MG63 (cell line): ENCODE measurements at places on chromosomes 6 and 20. TPM values are rescaled to one million over a fixed set of nuclear protein-coding genes. Genes with fewer than 3 reads are reported as not detected.

DNA sequence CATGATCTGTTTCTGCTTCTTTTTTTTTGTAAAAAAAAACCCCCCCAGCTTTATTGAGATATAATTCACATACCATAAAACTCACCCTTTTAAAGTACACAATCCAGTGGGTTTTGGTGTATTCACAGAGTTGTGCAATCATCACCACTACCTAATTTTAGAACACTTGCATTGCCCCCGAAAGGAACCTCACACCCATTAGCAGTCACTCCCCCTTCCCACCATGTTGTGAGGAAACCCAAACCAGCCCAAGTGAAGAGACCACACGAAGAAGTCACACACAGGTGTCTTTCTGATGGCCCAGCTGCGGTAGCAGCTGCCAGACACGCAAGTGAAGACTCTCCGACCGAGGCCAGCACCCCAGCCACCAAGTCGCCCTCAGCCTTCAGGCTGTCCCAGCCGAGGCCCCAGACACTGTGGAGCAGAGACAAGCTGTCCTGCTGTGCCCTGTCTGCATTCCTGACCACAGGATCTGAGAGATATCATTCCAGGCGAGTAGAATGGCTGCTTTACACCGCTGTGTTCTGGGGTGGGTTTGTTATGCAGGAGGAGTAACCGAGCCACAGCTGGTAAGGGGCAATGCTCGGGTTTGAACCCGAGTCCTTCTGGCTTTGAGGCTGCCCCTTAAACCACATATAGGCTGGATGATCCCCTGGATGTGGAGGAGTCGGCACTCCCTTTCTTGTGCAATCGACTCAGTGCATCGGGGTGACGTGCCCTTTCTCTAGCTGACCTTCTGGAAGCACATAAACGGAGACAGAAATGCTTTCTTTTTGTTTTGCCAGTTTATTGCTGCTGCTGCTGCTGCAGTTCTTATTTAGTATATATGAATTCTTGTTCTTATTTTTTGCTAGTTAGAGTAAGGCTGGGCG lies 59.1 kb upstream of the PTPN1 start:
- DNase-seq, result no peak

GRCh38 chr20:48827855-48828733 lies at the start of gene PREX1:
TSS of gene PREX1 (minus strand) at chr20:48827999. CDS start at chr20:48827860, 139 bp downstream.
- DNase-seq, result peak; percentile 85

GRCh38 chr6:81762132-81762531 lies 9.7 kb upstream of the TENT5A start:
- no peak for DNase-seq

DNA sequence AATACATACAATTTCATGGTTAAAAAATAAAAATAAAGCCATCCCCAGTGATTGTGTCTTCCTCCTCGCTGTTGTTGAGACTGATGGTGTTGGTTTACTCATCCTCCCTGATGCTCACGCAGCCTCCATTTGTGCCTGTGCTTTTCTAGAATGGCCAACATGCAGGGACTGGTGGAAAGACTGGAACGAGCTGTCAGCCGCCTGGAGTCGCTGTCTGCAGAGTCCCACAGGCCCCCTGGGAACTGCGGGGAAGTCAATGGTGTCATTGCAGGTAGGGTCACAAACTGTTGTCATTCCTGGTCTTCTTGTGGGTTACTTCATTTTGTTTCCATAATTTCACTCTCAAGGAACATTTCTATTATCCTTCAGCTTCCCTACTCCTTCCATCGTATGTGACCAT lies 28.0 kb downstream of the CAP2 start:
- DNase-seq, result no peak

DNA sequence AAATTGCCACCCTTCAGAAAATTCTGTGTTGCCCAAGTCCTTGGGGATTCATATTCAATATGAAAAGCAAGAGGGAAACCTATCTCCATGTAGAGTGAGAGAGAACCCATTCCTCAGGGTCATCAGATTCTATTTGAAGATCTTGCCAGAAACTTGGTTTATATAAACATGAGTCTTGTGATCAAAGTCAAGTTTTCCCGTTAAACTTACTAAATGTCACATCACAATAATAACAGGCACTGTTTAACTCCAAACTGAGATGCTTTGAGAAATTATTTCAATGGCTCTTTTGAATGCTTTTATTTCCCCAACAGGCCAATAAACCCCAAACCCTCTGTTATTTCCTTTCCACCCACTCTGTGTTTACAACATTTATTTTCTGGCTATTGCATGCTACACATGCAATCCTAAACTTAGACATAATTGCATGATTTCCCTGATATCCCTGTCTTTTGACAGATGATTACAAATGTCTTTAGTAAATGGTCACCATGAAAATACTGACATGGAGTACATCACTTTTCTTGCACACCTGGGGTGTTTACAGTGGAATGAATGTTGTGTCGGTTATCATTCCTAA lies 31.1 kb upstream of the SSTR4 start:
- no peak for DNase-seq

- no peak for DNase-seq
Measured at GRCh38 chr20:16175322-16175961, 397.8 kb downstream of the KIF16B start.

DNA sequence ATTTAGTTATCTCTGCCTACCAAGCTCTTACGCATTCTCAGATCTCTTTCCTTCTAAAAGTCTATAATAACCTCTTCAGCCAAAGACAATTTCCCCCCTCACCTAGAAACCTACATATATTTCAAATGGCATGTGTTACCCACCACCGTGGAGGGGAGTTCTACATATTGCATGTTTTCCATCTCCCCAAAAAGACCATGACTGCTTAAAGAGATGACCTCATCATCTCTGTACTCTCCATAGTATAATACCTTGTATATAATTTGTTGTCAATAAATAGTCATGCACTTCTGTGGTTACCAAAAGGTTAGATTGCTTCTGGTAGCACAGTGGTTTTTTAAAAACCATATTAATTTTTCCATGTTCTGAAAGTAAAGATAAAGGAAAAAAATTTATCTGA lies 148.4 kb downstream of the TBX18 start:
- DNase-seq, result no peak

DNA sequence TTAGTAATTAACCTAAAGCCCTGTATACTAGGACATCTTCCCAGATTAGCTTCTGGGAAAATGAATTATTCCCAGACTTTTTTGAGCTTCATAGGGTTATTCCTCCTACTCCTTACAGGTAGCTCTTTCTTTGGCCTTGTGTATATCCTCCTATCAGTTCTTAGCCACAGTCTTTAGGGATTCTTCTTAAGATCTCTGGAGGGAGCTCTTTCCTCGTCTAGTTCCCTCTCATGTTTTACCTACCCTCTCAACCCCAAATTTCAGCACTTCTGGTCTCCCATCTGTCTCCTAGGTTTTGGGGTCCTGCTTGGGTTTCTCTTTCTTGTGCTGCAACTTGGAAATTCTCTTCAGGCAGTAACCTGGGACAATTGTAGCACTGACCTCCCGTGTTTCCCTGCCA lies 46.4 kb upstream of the SLC35B3 start:
- DNase-seq, result no peak

GRCh38 chr6:37463110-37463509 lies 30.1 kb downstream of the CMTR1 start:
- DNase-seq, result no peak

DNA sequence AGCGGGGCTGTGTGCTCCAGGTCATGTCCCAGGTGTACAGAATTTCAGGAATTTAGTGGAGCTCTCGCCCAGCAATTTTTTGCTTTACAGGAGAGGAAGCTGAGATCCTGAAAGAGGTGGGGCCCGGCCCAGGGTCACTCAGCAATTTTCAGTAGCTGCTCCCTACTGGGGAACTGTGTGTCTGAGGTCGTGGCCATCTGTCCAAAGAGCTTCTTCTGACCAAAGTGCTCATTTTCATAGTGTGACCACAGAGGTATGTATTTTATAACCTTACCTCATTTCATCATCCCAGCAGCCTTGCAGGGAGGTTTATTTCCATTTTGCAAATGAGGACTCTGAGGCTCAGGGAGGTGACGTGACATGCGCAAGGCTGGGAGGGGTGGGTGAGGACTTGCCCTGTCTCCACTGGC lies 46.3 kb downstream of the FAM209B start:
- no peak for DNase-seq

DNA sequence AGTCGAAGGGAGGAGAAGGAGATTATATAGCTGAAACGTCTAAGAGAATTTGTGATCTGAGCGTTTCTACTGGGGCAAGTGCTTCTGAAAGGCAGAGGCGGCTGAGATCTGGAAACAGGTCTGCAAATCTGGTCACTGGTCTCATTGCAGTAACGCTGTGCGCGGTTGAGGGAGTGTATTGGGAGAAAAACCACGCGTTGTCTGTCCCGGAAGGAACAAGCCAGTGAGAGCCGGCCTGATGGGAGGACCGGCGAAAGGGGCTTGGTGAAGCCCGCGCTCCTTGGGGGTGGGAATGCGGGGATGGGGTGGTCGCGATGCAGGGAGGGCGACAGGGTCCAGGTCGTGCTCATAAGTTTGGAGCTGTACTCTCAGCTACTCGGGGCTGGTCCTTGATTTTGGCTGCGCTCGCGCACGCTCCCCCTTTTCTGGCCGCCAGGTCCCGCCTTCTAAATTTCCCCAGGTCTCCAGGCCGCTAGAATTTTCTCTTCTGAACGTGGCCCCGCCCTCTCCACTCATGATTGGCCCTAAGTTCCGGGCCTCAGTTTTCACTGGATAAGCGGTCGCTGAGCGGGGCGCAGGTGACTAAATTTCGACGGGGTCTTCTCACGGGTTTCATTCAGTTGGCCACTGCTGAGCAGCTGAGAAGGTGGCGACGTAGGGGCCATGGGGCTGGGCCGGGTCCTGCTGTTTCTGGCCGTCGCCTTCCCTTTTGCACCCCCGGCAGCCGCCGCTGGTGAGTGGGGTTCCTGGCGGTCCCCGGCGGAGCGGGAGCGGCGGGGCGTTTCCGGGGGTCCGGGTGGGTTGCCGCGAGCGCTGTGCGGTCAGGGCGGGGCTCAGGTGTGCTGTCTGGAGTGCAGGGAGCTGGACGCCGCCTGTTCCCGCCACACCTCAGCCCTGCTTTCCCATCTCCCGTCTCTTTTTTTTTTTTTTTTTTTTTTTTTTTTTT lies at the start of gene MICB:
MICB (plus strand) TSS at position 615 of the 946 bp plus-strand sequence; CDS start at position 664, 49 bp downstream.
- DNase-seq, result peak; percentile 73

- no peak for DNase-seq
Measured at GRCh38 chr6:89618026-89618425, 20.5 kb downstream of the LYRM2 start.

GRCh38 chr6:20362623-20363022 lies 39.1 kb upstream of the E2F3 start:
- DNase-seq, result no peak

DNA sequence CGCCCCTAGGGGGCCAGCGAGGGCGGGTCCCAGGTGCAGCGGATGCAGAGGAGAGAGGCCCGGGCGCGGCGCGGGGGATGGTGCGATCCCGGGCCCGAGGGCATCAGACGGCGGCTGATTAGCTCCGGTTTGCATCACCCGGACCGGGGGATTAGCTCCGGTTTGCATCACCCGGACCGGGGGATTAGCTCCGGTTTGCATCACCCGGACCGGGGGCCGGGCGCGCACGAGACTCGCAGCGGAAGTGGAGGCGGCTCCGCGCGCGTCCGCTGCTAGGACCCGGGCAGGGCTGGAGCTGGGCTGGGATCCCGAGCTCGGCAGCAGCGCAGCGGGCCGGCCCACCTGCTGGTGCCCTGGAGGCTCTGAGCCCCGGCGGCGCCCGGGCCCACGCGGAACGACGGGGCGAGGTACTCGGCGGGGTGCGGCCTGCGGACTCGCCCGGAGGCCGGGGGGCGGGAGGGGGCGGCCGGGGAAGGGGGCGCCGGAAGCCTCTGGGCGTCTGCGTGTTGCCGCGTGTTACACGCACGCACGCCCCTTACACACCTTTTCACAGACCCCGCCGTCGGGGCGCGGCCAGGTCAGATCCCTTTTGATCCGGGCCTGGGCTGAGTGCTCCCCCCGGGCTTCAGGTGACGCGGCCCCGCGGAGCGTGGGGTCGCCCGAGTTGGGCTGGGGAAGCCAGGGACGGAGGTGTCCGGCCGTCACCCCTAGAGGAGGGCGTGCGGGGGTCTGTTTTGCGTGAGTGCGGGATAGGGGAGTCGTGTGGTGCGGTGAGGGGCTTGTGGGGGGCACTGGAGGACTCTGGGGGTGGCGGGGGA lies 412 bp downstream of the TRIB3 start:
- DNase-seq, result peak; percentile 52

DNA sequence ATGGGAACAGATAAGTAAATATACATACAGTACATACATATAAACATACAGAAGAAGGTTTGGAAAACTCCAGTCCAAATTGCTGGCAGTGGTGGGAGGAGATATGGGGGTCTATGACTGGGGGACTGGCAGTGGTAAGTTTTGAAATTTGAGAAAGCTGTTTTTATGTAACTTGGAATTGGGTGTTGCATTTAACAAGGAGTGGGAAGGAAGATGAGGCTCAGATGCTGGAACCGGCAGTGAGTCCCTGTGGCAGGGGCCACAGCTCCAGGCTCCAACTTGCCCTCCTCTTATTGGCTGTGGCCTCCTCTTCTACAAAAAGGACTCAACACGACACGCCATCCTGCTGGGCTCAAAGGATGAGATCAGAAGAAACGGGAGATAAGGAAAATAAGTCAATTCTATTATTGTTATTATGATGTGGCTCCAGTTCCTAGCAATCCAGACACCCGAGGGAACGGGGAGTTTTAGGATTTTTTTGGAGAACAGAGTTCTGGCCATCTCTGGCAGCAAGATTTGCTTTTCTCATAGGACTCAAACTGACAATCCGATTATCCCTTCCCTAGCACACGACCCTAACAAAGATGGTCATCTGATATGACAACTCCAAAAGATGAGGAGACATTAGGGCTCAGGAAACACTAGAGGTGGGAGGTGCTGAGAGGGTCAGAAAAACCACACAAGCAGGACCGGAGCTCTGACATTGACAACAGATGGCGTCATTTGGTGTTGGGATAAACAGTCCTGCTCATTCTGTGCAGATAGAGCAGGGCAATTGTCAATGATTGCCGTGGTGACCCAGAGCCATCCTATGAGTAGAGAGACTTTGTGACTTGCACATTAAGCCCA lies 6.0 kb upstream of the TGM2 start:
- peak; percentile 55 for DNase-seq

GRCh38 chr20:19802492-19803158 lies 44.6 kb downstream of the RIN2 start:
- DNase-seq, result no peak

DNA sequence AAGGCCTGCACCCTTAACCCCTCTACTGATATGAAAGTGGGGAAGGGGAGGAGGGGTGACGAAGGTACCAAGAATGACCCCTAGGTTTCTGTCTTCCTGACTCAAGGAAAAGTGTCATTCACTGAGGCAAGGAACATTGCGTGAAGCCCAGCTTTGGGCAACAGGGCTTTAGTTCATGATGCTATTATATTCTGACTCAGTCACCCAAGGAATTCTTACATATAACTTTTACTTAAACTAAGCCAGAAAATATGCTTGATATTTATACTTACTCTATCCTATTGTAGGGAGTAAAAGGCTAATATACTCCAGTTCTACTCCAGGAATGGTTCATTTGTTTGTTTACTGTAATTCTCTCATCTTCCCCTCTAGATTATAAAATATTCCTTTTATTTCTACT lies 60.5 kb downstream of the DOP1A start:
- DNase-seq, result no peak

- no peak for DNase-seq
Measured at GRCh38 chr6:90846824-90847223, 260.0 kb upstream of the MAP3K7 start.

- DNase-seq, result no peak
Measured at GRCh38 chr20:57959589-57959988, 249.8 kb upstream of the PMEPA1 start.

Gene IP6K3
- total RNA-seq, result not detected in 2 replicates

Gene WFDC12
- total RNA-seq, result not detected in 2 replicates

Gene POU5F1
- 1.3 and 4.3 TPM in 2 replicates for total RNA-seq

Gene OR2J3
- not detected in 2 replicates for total RNA-seq

Gene MTFR2
- total RNA-seq, result 5.7 and 16.3 TPM in 2 replicates

Gene RNF114
- total RNA-seq, result 86.6 and 89.6 TPM in 2 replicates

Gene PRPH2
- total RNA-seq, result not detected in 2 replicates

Gene RSPH9
- not detected in 2 replicates for total RNA-seq
